Activated T-cell treated with anti-CD3 and anti-CD28 coated beads, Interleukin-2, amount 50 U/mL, for 72 hours (primary cell): ENCODE measurements at places on chromosomes 16 and 17. TPM values are rescaled to one million over a fixed set of nuclear protein-coding genes. Genes with fewer than 3 reads are reported as not detected.

RTN4RL1 gene
- total RNA-seq = 0.21 TPM

SLC9A5 gene
- total RNA-seq = 7.9 TPM

OR2C1 gene
- total RNA-seq = not detected

GRCh38 chr16:22326771-22327445, 29.7 kb downstream of the POLR3E start:
- no peak for DNase-seq

DNA sequence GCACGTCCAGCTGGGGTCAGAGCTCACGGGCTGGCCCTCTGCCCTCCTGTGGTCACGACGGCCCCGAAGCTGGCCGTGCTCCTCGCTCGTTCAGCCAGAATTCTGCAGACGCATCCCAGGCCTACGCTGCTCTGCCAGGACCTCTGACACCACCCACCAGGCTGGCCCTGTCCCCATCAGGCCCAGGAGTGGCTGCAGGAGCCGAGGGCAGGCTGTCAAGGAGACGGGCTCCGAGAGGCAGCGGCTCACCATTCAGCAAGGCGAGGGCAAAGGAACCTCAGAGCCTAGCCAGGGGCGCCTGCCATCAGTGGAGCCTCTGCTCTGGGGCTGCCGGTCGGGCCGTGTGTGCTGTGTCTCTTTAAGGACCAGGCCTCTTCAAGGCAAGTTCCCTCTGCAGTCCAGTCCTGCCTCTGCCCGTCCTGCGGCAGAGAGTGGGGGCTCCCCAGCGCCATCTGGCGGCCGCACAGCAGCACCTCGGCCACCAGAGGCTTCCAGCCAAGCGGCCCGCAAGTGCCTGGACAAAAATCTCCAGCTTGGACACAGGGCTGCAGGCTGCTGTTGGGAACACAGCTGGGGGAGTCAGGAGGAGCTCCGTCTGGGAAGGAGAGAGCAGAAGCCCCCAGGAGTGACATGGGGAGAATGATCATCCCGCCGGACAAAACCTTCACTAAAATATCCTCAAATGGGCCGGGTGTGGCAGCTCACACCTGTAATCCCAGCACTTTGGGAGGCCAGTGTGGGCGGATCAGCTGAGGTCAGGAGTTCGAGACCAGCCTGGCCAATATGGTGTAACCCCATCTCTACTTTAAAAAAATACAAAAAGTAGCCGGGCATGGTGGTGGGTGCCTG, 7.4 kb upstream of the ABR start:
- peak; percentile 87 for DNase-seq

GRCh38 chr17:78527345-78527744, 49.9 kb downstream of the DNAH17 start:
- no peak for DNase-seq

- no peak for DNase-seq
Observed at GRCh38 chr17:72565006-72565405, 444.2 kb downstream of the SOX9 start.

DNA sequence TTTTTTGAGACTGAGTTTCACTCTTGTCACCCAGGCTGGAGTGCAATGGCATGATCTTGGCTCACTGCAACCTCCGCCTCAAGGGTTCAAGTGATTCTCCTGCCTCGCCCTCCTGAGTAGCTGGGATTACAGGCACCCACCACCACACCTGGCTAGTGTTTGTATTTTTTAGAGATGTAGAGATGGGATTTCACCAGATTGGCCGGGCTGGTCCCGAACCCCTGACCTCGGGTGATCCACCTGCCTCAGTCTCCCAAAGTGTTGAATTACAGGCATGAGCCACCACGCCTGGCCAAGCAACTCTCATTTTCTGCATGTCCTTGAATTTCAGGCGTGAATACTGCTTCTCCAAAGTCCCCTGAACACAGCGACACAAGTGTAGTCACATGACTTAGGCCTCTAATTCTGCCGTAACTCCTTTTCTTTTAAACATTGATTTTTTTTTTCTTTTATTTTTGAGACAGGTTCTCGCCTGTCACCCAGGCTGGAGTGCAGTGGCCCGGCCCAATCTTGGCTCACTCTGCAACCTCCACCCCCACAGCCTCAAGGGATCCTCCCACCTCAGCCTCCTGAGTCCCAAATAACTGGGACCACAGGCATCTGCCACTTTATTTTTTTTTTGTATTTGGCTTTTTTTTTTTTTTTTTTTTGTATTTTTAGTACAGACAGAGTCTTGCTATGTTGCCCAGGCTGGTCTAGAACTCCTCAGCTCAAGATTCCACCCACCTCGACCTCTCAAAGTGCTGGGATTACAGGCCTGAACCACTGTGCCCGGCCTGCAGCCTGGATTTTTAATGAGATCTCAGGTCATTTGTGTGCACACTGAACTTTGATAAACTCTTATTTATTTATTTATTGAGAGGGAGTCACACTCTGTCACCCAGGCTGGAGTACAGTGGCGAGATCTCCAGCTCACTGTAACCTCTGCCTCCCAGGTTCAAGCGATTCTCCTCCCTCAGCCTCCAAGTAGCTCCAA, 124.6 kb downstream of the KCNJ18 start:
- DNase-seq = no peak

DNA sequence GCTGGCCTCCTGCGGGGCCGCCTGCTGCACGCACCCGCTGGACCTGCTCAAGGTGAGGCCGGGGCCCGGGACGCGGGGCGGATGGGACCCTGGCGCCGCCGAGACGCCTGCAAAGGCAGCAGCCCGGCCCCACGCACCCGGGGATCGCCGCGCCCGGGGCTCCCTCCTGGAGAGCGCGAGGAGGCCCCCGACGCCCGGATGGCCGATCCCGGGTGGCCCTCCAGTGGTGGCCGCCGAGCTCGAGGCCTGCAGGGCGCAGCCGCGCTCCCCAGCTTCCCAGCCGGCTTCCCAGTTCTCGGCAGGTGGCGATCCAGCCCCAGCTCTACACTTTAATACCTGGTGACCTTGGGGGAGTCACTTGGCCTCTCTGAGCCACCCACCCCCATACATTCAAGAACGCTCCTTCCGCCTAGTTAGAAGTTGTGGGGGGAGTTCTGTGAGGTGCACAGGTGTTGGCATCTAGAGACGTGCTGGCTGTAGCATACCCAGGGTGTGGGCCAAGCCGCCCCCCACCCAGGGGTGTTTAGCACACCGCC, 452 bp downstream of the SLC25A10 start:
- no peak for DNase-seq

DNA sequence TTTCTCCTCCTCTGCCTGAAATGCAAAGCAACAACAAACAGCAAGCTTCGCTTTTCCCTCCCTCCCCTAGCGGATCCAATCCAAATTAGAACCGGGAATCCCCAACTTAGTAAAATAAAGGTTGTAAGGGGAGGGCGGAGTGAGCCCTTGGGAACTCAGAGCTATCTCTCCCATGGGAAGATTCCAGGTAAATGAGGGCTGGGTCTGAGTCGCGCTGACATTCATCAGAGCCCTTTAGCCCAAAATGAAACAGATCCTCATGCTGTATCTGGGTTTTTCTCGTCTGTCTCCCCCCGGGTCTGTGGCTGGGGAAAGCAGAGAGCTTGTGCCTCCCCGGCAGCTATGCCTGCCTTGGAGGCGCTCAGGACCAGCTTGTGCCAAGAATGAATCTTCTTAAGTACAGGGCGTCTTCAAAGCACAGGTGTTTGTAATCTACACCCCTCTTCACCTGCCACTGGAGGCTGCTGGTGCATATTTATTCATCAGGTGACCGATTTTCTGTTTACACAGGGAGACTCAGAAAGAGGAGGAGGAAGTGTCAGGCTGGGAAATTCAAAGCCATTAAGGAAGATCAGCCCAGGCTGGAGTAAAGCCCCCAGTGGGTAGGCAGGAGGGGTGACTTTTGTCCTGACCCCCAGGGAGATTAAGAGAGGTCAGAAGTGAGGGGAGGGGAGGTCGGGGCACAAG, 55.0 kb upstream of the GSE1 start:
- DNase-seq = no peak

- no peak for DNase-seq
Observed at GRCh38 chr17:1762901-1763898, 1.3 kb downstream of the SERPINF1 start.

GRCh38 chr16:84068783-84069462, 26.3 kb upstream of the SLC38A8 start:
- no peak for DNase-seq

DNA sequence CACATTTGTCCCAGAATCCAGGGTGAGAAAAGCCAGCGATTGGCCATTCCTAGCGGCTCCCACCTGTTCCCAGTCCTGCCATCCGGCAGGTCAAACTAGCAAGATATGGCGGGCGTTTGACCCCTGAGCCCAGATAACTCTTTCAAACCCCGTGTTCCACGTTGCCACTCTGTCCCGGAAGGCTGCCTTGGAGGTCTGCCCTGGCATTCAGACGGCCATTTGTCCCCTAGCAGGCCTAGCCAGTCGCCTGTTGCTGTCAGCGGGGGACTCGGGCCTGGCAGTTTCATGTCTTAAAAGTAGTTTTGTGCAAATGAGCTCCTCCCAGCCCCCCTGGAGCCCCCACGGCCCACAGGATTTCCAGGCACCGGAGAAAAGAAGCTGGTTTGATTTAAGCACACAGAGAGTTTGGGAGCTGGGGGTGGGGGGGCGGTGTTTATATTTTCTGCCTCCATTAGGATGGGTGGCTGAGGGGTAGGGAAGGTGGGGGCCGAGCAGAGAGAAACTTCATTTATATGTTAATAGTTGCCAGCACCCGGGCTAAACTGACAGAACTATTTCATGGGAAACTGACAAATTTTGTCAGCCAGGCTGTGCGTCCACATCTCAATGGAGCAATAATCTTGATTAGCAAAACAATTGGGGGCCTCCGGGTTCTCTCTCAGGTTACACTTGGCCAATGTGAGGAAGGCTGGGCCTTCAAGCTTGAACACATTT, 240.9 kb upstream of the SALL1 start:
- DNase-seq = no peak

DNA sequence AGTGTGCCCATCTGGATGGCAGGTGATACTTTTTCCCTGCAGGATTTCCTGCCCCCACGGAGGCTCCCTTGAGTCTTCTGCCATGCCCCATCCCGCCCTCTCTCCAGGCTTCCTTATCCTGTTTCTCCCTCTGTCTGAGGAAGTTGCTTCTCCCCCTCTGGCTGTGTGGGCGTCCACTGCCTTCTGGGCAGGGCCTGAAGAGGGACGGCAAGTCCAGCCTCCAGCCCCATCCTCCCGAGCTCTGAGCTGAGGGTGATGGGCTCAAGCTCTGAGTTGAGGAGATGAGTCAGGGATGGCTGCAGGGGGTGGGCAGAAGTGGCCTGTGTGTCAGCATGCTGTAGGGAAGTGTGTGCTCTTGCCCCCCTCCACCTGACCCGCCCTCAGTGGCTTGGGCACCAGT, 14.2 kb upstream of the RAP1GAP2 start:
- DNase-seq = no peak
